CD4-positive, alpha-beta T cell treated with Interleukin-17A for 1 hour (primary cell): ENCODE measurements at places on chromosomes 6 and 20.
A peak's percentile ranks its signal among the peaks of the same experiment; 100 is the strongest.

- no peak for DNase-seq
These were observed 13.8 kb downstream of the ATXN1 start for GRCh38 chr6:16747232-16748024.

DNA sequence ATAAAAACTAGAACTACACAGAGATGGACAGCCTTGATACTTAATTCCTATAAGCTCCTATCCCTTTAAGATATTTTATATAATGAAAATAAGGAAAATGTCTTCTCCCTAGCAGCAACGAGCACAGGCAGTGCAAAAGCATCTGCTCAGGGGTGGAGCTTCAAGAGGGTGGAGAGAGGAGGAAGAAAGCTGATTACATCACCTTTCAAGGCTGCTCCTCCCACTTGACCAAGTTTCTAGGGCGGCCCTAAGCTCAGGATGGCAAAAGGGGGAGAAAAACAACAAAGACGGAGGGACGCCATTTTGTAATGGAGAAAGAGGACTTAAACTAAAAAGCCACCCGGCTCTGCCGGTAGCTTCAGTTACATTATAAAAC lies 2.2 kb downstream of the PPP1R10 start:
- peak; percentile 97 for DNase-seq

DNA sequence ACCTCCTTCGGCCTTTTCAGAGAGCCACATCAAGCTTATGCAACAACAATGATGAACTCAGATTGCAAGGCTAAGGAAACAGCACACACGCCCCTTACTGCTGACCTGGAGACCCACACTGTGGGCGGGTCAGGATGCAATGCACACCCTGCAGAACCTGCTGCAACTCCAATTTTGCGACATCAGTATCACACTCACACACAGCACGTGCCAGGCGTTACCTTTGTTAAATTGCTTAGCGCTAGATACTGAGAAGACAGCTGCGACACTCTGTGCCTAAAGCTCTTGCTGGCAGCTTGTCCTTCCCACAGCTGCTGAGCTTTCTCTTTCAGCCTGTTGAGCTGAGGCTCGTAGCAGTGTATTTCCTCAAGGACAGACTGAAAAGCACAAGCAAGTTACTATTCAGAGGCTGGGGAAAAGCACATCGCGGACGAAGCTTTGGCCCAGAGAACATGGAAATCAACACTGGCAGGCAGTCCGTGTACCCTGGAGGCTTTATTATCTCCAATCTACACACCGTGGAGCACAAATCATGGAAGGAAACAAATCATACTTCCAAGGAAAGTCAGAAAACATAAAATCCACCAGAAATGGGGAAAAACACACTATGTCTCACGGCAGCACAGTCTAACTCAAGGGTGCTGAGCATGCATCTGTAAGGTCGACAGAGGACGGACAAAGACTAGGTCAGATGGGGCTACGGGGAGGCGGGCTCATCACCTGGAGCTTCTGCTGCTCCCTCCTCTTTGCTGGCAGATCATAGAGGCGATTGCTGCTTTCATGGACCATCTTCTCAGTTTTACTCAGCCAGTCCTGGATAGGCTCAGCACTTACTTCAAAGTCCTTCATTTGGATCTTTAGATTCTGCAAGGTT lies 268.2 kb downstream of the SYNE1 start:
- no peak for DNase-seq

DNA sequence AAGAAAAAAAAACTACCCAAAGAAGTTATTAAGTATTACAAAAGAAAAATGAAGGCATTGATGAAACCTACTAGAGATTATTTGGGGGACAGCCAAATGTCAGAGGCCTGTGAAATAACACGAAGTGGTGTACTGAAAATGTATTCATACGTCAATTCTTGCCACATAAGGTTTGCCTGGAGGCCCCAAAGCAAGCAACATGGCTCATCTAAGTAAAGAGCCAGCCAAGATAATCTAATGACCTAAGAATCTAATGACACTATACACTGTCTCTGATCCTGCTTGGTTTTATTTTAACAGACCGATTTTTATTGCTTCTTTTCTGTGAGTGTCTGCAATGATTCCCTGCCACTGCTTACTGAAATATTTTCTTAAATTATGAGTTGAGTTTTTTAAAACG lies 34.7 kb downstream of the FILIP1 start:
- no peak for DNase-seq

- no peak for DNase-seq
These were observed 701.5 kb upstream of the ID4 start for GRCh38 chr6:19135706-19136105.

GRCh38 chr6:33678932-33679490 lies 32.5 kb downstream of the UQCC2 start:
- no peak for DNase-seq

- DNase-seq, result peak; percentile 61
These were observed 35.4 kb upstream of the E2F3 start for GRCh38 chr6:20366082-20366830.

- DNase-seq, result no peak
These were observed 140.9 kb downstream of the RNF144B start for GRCh38 chr6:18527836-18528743.

DNA sequence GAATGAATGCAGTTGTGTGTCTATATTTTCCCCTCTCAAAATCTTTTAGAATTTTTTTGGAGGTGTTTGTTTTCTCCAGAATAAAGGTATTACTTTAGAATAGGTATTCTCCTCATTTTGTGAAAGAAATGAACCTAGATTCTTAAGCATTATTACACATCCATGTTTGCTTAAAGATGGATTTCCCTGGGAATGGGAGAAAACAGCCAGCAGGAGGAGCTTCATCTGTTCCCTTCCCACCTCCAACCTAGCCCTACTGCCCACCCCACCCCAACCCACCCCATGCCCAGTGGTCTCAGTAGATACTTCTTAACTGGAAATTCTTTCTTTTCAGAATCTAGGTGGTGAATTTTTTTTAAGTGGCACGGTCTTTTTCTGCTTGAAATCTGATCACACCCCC lies 127.8 kb downstream of the CD109 start:
- DNase-seq, result no peak

GRCh38 chr6:39753725-39754045 lies 28.5 kb upstream of the KIF6 start:
- no peak for DNase-seq

GRCh38 chr6:164273491-164273890 lies 859.0 kb downstream of the QKI start:
- no peak for DNase-seq

GRCh38 chr6:83948851-83949250 lies 84.7 kb upstream of the MRAP2 start:
- DNase-seq, result no peak

- DNase-seq, result no peak
These were observed 374.8 kb downstream of the MAFB start for GRCh38 chr20:40314278-40314677.

GRCh38 chr6:326896-327537 lies 34.7 kb downstream of the DUSP22 start:
- no peak for DNase-seq

DNA sequence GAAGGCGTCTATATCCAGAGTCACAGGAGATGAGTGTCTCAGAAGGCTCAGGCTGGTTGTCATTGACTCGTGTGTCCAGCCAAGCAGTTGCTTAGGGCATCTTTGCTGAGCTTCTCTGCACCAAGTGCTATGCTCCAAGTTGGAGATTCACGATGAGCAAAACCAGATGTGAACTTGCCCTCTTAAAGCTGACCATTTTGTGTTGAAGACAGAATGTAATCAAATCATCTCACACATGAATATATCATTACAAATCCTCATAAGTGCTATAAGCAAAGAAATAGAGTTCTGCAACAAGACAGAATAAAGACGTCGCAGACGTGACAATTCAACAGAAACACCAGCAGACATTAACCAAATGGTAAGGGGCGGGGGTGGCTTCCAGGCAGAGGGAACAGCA lies 103.9 kb downstream of the ALDH8A1 start:
- DNase-seq, result no peak

- peak; percentile 85 for DNase-seq
These were observed 44.6 kb downstream of the SYNJ2 start for GRCh38 chr6:158026054-158026900.

- DNase-seq, result no peak
These were observed 157.3 kb upstream of the ATXN1 start for GRCh38 chr6:16918586-16918985.

GRCh38 chr20:1469925-1470571 lies 3.4 kb upstream of the NSFL1C start:
- peak; percentile 19 for DNase-seq

- DNase-seq, result no peak
These were observed 443.0 kb downstream of the PLCB1 start for GRCh38 chr20:8575114-8575513.

DNA sequence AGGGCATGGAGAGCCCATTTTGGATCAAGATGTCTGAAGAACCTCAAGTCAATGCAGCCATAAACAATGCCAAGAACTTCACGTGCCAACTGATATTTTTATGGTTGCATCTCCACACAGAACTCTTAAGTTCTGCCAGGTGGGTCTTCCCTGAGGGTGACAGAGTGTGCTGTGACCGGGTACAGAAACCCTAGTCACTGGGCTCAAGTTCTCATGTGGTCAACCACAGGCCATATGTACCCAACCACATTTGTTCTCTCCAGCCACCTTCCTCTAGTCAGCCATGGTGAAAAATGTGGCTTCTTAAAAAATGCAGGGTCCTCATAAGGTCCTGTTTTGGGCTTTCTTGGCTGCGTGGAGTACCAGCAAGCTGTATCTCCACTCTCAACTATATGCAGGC lies 48.9 kb downstream of the CLIC5 start:
- DNase-seq, result no peak

GRCh38 chr6:112348891-112349635 lies 1.9 kb downstream of the RFPL4B start:
- no peak for DNase-seq

- no peak for DNase-seq
These were observed 673 bp downstream of the MARCKS start for GRCh38 chr6:113857556-113858479.
